ENCODE measurements at places on chromosomes 2 and 18.

DNA sequence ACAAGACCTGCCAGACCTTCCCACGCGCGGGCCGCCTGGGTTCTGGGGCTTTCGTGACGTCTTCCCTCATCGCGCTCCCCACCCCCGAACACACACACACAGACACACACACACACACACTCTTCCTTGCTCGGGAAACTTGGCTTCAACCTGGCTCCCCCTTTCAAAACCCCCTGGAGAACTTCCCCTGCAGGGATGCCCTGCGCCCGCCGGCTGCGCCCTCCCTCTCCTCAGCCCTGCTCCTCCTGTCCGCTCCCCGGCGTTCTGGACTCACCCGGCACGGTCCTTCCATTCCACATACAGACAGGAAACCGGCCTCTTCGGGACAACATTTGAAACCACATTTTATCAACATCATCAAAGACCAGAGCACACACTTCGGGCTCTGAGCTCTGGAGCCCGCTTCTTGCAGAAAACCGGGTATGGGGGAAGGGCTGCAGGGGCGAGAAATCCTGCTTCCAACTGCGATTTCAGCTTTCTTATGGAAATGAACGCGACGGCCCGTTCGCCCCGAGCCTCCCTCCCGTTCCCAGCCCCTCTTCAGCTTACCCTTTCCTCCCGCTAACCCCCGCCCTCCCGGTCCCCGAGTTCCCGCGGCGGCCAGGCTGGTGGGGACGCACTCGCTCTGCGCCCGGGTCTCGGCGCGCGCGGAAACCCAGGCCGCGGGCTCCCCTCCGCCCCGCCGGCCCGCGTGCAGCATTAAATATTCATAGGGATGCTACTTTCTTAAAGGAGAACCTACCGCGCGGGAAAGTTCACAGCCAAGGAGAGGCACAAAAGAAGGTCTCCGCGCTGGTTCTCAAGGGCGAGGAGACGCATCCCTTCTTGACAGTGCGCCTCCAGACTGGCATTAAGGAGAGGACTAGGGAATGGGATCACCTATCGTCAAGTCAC lies 18.3 kb downstream of the POU3F3 start:
- DNase-seq: no peak

DNA sequence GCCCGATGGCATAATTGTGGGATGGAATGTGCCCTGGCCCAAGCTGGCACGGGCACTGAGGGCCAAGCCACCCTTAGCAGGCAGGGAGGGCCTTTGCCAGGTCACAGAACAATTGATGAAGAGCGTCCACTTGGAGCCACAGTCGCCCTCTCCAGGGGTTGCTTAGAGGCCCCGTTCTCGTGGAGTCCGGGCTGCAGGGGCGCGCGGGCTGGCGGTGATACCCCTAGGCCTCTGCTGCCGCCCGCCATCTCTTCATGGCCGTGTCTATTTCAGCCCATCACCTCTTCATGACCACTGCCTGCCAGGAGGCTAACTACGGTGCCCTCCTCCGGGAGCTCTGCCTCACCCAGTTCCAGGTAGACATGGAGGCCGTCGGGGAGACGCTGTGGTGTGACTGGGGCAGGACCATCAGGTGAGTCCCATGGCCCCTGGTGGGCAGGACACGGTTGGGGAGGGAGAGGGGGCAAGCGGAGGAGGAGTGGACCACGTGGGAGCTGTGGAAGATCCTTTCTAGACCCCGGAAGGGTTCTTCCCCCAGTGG lies 17.6 kb downstream of the RAMP1 start:
- no peak for DNase-seq

GRCh38 chr18:55323051-55323994 lies 264.7 kb downstream of the TCF4 start:
- DNase-seq: no peak

GRCh38 chr18:32156855-32157254 lies 33.0 kb upstream of the MEP1B start:
- DNase-seq: no peak

- no peak for DNase-seq
Observed at GRCh38 chr18:9851511-9851910, 34.3 kb upstream of the TXNDC2 start.

GRCh38 chr2:202679980-202680379 lies 45.2 kb downstream of the FAM117B start:
- no peak for DNase-seq

- DNase-seq: no peak
Observed at GRCh38 chr2:101872480-101872879, 119.3 kb upstream of the IL1R2 start.

GRCh38 chr2:3606370-3607201 lies 11.7 kb downstream of the COLEC11 start:
- no peak for DNase-seq

- no peak for DNase-seq
Observed at GRCh38 chr2:7613831-7614230, 696.6 kb downstream of the RNF144A start.

DNA sequence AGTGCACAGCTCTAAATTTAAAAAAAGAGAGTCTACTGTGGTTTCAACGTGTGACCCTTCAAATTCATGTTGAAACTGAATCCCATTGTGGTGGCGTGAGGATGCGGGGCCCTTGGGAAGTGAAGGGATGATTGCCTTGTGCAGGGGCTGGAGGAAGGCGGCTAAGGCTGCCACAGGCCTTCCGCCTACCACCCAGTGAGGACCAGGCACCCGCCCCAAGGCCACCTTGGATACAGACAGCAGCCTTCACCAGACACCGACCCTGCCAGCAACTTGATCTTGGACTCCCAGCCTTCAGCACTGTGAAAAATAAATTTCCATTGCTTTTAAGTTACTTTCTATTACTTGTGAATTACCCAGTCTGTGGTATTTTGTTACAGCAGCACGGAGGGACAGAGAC lies 103.4 kb upstream of the TMEM18 start:
- DNase-seq: no peak

DNA sequence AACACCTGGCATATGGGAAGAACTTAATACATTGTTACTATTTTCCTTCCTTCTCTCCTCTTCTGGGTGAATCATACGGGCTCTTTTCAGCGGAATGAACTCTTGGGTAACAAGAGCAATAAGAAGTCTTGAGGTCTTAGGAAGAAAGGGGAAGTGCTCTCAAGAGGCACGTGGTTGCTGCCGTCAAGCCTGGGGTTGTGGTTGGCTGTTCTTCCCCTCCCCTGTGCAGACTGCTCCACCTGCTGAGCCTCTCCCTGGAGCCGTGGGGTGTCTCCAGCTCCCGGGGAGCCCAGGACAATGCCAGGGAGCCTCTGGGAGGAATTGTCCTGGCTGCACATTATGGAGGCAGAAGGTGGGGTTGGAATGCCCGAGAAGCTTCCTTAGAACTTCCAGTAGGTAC lies 19.4 kb downstream of the TOGARAM2 start:
- DNase-seq: no peak

GRCh38 chr2:128215897-128216642 lies 102.6 kb downstream of the HS6ST1 start:
- DNase-seq: no peak

- no peak for DNase-seq
Observed at GRCh38 chr2:117760916-117761315, 53.6 kb upstream of the DDX18 start.

GRCh38 chr2:102139851-102140250 lies 2.7 kb upstream of the IL1R1 start:
- DNase-seq: no peak

DNA sequence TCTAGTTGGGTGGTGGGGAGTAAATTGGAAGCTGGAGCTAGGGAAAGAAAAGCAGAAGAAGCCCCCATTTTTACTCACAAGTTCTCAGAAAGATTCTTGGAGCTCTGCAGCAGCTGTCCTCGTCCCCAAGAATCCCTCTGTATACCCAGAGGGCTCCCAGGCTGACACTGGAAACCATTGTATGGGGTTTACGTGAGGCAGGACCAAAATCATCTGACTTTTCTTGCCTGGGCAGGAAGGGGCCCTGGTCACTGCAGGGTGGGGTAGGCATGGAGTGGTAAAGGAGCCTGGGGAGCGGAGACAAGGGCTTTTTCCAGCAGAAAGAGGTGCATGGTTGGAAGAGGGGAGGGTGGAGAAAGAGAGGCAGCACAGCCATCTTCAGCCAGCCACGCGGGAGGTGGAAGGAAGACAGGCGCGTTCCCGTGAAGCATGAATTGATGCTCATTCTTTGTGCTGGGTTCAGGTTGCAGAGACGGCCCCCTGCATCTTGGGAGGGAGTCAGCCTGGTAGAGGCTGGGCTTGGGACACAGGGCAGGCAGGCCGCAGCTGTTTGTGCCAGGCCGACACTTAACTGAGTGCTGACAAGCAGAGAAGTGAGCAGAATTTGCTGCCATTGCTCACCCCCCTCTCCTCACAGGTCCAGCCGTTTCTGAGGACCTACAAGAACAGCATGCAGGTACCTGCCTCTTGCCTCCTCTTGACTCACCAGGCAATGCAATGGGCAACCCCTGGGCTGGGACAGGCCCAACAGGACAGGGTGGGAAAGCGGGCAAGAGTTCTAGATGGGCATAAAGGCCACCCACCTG lies 94.8 kb downstream of the PLB1 start:
- DNase-seq: no peak

DNA sequence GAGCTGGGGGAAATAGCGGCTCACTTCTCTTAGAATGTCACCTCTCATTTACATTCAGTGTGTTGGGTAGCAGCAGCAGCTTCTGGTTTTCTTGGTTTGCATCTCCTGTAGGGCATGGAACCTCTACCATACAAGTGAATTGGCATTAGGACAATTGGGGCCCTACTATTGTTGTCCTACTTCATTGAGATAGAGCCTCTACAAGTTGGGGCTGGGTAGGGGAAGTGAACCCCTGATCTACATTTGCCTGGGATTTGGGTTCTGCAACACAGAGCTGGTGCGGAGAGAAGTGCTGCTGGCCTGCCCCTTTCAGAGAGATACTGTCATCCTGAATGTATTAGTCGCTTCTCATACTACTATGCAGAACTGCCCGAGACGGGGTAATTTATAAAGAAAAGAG lies 391.6 kb upstream of the HS6ST1 start:
- no peak for DNase-seq

DNA sequence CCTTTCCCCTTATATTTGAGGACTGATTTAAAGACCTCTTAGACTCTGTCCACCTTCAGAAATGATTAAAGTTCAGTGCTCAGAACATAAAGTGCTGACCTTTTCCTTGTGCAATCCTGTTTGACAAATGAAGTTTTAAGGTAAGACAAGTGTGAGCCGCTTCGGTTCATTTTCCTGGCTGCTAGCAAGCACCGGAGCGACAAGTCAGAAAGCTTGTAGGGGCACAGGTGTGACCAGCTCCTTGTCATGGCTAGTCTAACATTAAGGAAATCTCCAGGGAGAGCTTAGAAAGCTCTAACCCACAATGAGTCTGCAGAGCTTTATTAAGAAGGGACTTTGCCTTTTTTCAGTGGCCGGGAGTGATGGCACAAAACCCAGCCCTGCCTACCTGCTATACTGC lies 2.3 kb upstream of the NCKAP5 start:
- no peak for DNase-seq

GRCh38 chr2:150376553-150377335 lies 110.7 kb downstream of the RND3 start:
- no peak for DNase-seq

DNA sequence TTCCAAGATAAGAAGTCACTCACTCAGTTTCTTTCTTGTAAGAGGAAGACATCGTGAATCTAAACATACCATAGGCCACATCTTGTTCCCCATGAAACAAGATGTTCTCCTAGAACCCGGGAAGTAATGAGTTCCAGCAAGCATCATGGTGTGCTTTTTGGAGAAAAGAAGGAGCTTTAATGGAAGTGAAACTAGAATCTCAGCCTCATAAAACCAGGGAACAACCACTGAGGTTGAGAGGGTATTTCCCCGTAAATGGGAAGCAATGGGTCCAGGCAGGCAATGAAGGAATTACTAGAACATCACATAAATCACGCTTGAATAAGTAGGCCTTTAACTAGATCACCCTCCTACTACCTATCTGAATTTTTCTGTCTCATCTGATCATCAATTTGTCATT lies 40.3 kb downstream of the PSTPIP2 start:
- DNase-seq: no peak

- DNase-seq: no peak
Observed at GRCh38 chr18:52577795-52578194, 237.8 kb downstream of the DCC start.

- no peak for DNase-seq
Observed at GRCh38 chr2:158690823-158691222, 104.3 kb upstream of the DAPL1 start.

- no peak for DNase-seq
Observed at GRCh38 chr2:119744335-119744939, 15.3 kb upstream of the PTPN4 start.

GRCh38 chr2:235564884-235565530 lies 71.2 kb downstream of the AGAP1 start:
- DNase-seq: no peak

DNA sequence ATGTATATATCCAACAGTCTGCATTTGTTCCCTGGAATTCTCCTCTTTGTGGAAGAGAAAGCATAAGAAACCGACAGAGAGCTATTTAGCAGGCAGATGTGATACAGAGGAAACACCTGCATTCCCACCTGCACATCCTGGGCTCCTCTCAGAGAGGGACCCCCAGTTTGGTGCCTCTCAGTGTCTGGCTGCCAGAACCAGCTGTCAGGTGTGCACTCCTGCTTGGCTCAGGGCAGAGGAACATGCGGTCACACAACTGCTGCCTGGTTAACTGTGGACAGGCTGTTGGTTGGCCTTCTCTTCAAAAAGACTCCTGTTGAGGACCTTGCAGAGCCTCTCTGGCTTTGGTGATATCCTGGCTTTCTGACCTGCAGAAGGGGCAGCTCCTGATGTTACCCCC lies 54.6 kb downstream of the ITGB6 start:
- no peak for DNase-seq

GRCh38 chr2:66461664-66462500 lies 27.0 kb downstream of the MEIS1 start:
- no peak for DNase-seq

DNA sequence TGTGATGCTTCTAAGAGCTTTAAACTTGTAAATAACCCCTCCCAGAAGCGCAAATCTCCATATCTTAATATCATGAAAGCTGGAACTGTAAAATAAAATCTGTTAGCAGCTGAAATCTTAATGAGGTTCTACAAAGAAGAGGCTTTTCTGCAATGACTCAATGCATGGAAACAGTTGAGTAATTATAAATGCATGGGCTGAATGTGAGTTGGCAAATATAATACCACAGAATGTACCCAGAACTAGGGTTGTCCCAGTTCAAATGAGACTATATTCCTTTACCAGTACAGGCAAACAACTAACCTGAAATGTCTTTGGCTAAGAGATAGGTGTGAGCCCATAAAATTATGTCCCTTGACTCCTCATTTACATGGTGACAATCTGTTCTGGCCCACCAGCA lies 52.9 kb downstream of the SATB2 start:
- DNase-seq: no peak
